ENCODE measurements at places on chromosomes 3 and 15.
A peak's percentile ranks its signal among the peaks of the same experiment; 100 is the strongest.

DNA sequence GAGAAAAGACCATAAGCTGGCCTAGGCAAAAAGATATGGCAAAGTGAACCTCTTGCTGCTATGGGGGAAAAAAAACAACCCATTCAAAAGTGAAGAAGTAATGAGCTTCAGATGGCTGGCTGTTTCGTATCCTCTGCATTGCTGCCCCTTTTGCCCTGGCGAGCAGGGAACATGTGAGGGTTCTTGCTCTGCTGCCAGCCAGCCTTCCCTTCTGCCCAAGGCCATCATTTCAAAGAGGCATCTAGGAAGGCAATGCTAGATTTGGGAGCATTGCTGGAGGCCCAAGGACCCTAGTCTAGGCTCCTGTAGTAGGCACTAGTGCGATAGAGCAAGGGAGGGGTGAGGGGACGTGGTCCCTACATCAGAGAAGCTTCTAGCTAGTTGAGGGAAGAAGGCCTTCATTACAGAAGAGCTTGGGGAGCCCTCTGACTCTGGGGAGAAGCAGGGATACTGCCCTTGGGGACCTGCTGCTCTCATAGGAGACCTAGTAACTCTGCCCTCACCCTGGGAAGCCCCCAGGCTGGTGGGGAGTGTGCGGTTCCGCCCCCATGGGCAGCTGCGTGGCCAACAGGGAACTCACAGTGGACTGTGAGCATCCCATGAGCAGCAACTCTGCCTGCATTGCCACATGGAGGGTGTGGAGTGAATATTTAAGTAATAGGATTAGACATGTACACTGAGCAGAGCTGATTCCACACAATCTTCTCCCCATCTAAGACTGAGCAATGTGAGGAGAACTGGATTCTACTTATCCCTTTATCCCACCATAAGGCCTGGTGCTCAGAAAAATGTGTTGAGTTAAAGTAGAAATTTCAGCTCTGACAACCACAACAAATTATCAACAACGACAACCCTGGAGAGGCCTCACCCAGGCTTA, 21.3 kb downstream of the ITGA11 start:
- no peak for DNase-seq

DNA sequence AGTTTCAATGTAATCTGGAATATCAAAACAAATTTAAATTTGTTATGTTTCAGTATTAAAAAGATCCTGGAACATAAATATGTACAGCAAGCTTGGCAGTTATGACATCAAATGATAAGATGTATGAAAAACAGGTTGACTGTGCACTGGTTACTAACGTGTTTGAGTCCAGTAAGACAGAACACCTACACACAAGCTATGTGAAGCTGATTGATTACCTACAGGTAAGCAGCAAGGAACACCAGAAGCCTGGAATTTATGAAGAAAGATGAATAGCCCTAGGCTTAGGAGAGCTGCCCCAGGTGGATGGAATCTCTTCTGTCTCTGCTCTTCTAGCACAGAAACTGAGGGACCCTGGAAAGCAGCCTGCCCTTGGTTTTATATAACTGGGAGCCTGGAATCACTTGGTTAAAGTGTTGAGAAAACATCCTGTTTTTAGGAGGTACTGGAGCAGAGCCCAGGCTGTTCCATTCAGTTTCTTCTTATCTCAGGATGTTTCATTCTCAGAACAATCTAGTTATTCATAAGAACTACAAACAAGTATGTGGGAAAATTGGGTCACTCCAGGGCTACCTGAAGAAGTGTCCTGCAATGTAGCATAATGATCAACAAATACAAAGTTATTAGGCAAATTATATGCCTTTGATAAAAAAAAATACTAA, 36.3 kb downstream of the SLITRK3 start:
- peak; percentile 64 for DNase-seq

GRCh38 chr15:60695713-60696522, 217.0 kb upstream of the ICE2 start:
- DNase-seq = no peak

DNA sequence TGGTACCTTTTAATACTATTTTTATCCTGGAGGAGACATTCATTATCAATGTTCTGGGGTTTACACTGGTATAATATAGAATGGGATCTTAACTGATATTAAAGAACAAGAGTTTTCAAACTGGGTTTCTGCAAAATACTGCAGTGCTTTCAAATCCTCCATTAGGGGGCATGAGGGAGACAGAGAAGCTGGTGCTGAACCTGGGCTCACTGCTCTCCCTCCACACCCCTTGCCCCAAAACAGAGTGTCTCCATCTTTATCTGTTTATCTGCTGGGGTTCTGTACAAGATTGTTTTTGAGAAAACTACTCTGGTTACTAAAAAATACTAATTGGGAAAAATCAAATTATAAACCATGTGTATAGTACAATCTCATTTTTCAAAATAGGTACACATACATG, 41.7 kb downstream of the CADPS start:
- DNase-seq = no peak

DNA sequence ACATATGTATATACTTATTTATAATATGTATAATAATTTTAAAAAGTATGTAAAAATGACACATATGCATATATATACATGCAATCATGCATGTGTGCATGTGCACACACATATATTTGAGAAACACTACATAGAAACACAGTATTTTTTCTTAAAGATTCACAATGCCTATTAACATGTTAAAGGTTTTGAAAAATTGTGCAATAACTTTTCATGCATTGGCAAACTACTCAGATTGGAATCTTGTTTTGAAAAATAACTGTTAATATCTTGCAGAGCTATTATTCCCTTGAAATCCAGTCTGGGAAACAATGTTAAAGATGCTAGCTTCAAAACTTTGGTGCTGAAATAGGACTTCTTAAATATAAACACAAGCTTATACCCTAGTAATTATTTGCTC, 256.2 kb upstream of the P2RY1 start:
- no peak for DNase-seq

DNA sequence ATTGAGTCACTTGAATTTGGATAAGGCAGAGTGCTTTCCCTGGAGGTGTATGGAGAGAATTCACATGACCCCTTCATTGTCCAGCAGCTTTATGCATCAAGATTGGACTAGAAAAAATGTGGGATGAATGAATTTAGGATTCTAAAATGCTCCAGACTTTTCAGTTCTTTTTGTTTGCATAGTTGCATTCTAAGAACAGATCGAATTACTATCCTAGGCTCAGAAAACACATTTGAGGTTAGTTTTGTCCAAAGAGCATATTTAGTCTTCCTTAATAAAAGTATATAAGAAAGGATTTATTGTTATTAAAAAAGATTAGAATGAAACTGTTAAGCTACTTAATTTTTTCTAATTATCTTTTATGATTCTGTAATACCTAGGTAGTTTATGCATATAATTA, 127.4 kb downstream of the UBE2E2 start:
- no peak for DNase-seq

GRCh38 chr3:60759439-60759838, 491.8 kb downstream of the FHIT start:
- DNase-seq = no peak

- DNase-seq = peak; percentile 36
Observed at GRCh38 chr15:75641603-75642002, 1.6 kb upstream of the IMP3 start.

DNA sequence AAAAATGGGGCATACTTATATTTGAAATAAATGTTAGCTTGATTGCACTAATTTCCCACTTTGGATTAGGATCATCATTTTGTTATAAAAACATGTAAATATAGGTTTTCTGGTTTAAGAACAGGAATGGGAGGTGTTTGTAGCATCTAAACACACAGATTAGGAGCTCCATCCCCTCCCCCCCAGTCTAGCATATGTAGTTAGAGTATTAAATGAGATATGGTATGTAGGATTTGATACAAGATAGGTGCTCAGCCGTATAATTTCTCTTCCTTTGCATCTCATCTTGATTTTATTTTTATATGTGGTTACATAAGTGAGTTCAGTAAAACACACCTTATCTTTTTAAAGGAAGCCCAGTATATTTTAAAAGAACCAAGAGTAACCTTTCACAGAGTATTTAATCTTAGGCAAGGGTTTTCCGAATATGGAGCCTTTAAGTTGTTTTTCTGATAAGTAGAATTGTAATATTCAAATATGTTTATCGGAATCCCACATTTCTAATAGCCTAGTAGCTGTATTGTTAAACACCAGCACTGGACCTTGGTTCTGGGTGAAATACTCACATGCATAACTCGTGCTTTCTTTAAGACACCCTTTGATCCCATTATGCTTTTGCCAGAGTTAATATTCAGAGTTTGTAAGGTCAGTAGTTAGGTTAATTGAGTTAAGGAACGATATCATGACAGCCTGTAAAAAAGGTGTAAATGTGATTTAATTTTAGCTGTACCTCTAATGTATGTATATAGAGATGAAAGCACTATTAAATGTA, 2.3 kb downstream of the SLC25A36 start:
- DNase-seq = no peak

DNA sequence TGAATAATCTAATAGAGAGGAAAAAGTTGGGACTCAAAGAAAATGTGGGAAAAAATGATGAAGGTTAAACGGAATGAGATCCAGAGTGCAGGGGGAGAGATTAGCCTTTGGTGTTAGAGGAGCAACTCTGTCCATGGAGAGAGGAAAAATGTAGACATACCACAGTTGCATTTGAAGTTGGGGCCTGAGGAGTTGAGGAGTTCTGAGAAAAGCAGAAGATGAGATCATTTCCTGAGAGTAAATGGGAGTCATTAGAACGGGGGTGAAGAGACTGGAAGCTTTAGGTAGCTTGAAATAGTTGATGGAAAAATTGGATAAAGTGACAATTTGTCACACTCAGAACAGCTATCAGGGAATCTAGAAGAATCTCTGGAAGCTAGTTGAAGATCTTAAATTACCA, 7.3 kb downstream of the CCR5AS start:
- DNase-seq = no peak

DNA sequence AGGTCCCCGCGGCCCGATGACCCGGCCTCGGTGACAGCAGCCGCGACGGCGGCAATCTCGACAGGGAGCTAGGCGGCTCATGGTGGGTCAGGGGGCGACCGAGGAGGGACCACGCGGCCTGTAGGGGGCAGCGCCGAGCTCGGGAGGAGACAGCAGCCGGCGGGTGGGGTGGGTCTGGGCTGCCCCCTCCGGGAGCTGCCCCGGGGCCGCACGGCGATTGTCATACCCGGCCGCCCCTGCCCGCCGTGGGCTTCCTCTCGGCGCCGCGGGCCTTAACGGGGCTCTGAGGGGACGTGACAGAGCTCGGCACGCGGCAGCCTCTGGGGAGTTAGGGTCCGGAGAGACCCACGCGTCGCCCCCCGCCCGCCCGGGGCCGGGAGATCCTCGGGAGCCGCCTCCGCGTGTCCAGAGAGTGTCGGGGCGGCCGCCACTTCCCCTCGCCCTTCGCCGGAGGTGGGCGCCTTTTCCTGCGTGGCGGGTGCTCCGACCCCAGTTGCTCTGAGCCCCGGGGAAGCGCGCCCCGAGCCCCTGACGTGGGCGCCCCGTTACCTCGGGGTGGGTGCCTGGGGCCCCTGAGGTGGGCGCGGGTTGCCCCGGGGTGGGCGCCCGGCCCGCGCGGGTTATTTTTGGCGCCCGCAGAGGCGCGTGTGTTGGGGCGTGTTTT, 539 bp upstream of the PLCL2 start:
- DNase-seq = no peak

DNA sequence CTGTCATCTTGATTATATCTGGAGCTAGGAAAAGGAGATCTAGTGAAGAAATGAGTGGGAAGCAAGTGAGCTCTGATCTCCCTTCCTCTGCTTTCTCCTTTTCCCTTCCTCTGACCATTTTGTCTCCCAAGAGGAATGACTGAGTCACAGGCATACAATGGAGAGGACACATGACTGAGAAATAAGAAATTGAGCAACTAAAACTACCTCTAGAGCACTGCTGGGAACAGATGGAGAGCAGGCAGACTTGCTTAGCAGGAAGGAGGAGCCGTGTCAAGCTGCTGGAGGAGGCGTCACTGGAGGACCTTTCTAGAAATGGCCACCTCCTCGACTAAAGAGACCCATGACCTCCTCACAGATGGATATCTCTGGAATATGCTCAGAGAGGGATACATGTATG, 66.9 kb upstream of the MYO5C start:
- no peak for DNase-seq

- DNase-seq = no peak
Observed at GRCh38 chr3:179297971-179298725, 24.7 kb upstream of the ZNF639 start.

- no peak for DNase-seq
Observed at GRCh38 chr3:48289659-48290058, 43.8 kb downstream of the SPINK8 start.

DNA sequence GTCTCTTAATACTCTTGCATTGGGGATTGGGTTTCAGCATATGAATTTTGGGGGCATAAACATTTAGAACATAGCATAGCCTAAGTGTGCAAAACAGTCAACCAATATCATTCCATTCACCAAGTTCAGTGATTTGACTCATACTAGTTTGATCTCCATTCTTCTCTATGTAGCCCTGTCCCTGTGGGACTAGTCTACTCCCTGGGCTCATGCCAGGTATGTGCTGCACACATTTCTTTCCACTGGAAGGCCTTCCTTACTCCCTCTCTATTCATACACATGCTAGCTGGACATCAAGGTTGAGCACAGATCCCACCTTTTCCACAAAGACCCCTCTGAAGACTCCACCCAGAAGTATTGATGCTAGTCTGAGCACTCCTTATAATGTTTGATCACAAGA, 5.1 kb downstream of the ZDHHC23 start:
- DNase-seq = no peak

GRCh38 chr15:59074607-59075006, 30.3 kb upstream of the CCNB2 start:
- no peak for DNase-seq

GRCh38 chr3:178155521-178155920, 380.7 kb upstream of the KCNMB2 start:
- DNase-seq = no peak

- DNase-seq = no peak
Observed at GRCh38 chr3:124615896-124616543, 114.2 kb upstream of the UMPS start.

DNA sequence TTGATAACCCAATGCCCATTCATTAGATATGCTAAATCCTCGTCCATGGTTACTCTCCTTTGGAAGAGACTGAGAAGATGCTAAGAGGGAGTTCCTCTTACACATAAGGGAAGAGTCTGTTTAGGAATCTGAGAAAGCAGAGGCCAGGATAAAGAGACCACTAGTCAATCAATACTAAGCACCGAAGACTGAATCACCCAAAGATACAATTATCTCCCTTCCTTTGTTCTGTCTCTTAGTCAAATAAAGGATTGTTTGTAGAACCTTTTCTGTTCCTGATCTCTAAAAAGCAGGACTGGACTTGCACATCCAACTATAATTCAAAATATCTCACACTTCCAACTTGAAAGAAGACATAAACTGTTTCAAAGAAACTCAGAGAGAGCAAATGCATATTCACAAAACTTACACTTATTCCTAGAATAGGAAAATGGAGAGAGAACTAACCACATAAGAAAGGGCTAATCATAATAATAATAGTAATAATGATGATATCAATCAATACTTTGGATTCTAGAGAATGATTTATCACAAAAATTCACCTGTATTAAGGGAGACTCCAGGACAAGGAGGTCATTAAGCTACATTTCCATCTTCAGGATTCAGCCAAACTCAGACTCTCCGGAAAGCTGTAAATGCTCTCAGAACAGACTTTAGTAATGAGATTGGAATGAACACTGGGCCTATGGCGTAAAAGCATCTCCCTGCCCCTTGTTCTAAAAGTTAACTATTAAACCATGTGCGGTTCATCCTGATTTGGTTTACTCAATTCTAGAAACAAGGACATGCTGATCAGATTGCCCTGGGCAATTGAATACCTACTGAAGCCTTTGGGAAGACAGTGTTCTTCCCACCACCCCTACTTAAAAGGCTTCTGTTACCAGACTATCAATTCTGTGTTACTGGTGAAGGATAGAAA, 401.5 kb downstream of the ZBTB20 start:
- no peak for DNase-seq

- no peak for DNase-seq
Observed at GRCh38 chr15:64017591-64018163, 28.6 kb downstream of the DAPK2 start.
